ENCODE measurements at places on chromosomes 3 and 15. TPM values are rescaled to one million over a fixed set of nuclear protein-coding genes. Genes with fewer than 3 reads are reported as not detected.

GRCh38 chr3:64972793-64973192, 285.0 kb upstream of the ADAMTS9 start:
- no peak for DNase-seq

GRCh38 chr3:30199855-30200254, 406.5 kb upstream of the TGFBR2 start:
- DNase-seq: no peak

- DNase-seq: peak; percentile 25
Measured at GRCh38 chr3:120348065-120348990, 826 bp downstream of the LRRC58 start.

Gene GOLGA6B
- not detected for total RNA-seq

Gene CADM2
- total RNA-seq: not detected

Gene RAD51
- 10.7 TPM for total RNA-seq

Gene ZCWPW2
- not detected for total RNA-seq

Gene NME9
- total RNA-seq: not detected
